ENCODE measurements at places on chromosomes 4 and X. TPM values are rescaled to one million over a fixed set of nuclear protein-coding genes. Genes with fewer than 3 reads are reported as not detected.

DNA sequence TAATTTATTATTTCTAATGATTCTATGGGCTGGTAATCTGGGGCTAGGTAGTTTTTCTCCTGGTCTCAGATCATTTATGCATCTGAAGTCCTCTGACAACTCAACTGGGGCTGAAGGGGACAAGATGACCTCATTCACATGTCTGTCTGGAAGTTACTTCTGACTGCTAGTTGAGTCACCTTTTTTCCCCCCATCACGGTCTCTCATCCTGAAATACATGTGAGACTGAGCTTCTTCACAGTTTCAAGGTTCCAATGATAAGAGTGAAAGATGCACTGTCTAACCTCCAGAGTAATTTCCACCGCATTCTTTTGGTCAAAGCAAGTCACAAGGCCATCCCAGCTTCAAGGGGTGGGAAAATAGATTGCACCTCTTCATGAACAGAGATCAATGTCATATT lies 356.7 kb upstream of the RPS6KA3 start:
- no peaks in the 10 kb centered on the region for H3K4me1 ChIP-seq
- H3K27ac ChIP-seq: no peak overlapping the region
- no peaks in the 10 kb centered on the region for H3K36me3 ChIP-seq
- DNase-seq: no peak
- H3K27me3 ChIP-seq: no peaks in the 10 kb centered on the region
- no peak overlapping the region for H3K4me3 ChIP-seq

FAM9C gene
- 0.16 TPM for total RNA-seq

PNMA6F gene
- not detected for total RNA-seq

IBSP gene
- total RNA-seq: not detected

LNX1 gene
- 3.3 TPM for total RNA-seq

DNA sequence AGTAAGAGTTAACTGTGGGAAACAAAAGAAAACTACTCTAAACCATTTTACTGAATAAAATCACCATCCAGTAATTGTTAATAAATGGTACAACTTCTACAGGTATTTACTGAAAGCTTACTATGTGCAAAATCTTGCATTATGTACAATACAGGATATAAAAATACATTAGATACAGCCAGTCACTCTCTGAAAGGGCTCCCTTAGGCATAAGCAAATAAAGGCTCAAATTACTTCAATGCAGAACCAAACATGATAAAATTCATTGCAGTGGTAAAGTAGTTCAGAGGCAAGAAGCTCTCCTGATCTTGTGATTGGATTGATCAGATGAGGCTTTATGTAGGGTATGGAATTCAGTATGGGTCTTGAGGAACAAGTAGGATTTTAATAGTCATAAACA lies 100.2 kb downstream of the KLHL13 start:
- no peak overlapping the region for H3K4me3 ChIP-seq
- no peak for DNase-seq
- H3K27me3 ChIP-seq: no peaks in the 10 kb centered on the region
- no peaks in the 10 kb centered on the region for H3K4me1 ChIP-seq

All from SJCRH30 (cell line).